NCI-H2107 (cell line): ENCODE measurements at places on chromosomes 4 and X.

DNA sequence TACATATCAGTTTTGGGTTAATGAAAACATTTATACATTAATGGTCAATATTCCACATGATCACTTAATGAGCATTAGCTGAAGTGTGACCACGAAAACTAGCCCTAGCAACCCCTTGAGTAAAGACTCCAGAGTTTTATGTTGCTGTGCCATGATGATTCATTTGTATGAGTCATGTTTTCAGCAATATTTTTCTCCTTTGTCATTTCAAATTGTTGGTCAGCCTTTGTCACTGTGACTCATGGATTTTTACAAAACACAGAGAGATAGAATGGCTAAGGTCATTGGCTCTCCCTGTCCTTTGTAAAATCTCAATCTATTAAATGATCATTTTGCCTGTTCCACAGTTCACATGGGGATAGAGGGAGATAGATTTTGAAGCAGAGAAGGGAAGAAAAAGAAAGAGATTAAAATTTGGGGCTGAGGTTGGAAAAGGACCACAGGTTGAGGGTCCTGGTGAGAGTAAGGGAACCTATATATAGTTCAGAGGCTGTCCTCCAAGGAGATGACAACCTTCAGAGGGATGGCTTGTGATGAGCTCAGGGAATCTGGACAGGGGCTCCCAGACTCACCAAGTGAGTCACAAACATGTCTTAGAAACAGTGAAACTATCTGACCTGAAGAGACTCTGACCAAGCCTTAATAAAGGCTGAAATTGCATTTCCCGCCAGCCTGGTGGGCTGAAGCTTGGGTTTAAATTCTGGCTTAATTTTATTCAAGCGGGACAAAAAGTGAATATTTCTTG is 25.6 kb downstream of the NR0B1 start:
- DNase-seq: no peak

GRCh38 chr4:162352580-162353107 is 188.8 kb upstream of the FSTL5 start:
- no peak for DNase-seq

DNA sequence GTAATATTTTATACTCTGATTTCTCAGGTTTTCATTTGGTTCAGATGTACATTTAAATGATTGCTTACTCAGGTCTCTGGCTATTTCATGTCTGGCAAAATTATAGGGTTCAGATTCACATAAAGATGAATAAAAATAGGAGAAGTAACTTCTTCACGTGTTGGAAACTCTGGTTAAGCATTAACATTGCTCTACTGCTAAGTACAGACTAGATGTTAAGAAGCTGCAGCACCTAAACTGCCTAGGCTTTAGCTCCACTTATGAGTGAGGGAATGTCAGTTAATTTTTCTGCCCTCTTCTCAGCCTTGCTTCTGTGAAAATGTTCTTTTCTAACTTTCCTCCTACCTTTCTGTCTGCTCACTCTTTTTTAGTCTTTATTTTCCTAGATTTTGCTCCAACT is 361.2 kb downstream of the ARAP2 start:
- no peak for DNase-seq

DNA sequence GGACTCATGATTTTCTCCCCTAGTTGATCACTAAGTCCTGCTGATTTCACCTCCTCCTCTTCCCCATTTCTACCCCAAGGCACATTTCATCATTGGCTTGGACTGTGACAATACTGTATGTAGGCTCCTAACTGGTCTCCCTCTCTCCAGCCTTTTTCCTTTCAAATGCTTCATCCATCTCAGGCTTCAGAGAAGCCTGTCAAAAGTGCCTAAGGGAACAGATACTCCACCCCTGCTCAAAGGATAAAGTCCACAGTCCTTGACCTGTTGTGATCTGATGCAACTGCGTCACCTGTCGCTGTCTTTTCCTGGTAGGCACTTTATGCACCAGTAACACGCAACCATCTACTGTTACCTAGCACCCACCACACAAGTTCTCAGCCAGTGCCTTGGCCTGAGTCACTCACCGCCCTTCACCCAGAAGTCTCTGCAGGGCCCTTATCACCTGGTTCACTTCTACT is 12.8 kb downstream of the SCARB2 start:
- DNase-seq: no peak

GRCh38 chrX:73647212-73647611 is 84.2 kb downstream of the CHIC1 start:
- no peak for DNase-seq

- DNase-seq: no peak
These were observed 478.4 kb downstream of the BCOR start for GRCh38 chrX:39619182-39620009.

GRCh38 chrX:40154250-40154852 is 56.6 kb upstream of the BCOR start:
- DNase-seq: peak; percentile 76

- no peak for DNase-seq
These were observed 23.8 kb upstream of the PLK4 start for GRCh38 chr4:127856813-127857447.

GRCh38 chrX:9573282-9574106 is 108.6 kb downstream of the TBL1X start:
- DNase-seq: no peak

- no peak for DNase-seq
These were observed 42.7 kb downstream of the CNOT6L start for GRCh38 chr4:77776182-77777134.

GRCh38 chrX:16807976-16808542 is 21.8 kb downstream of the TXLNG start:
- no peak for DNase-seq

GRCh38 chrX:99572711-99573110 is 837.4 kb downstream of the PCDH19 start:
- no peak for DNase-seq

DNA sequence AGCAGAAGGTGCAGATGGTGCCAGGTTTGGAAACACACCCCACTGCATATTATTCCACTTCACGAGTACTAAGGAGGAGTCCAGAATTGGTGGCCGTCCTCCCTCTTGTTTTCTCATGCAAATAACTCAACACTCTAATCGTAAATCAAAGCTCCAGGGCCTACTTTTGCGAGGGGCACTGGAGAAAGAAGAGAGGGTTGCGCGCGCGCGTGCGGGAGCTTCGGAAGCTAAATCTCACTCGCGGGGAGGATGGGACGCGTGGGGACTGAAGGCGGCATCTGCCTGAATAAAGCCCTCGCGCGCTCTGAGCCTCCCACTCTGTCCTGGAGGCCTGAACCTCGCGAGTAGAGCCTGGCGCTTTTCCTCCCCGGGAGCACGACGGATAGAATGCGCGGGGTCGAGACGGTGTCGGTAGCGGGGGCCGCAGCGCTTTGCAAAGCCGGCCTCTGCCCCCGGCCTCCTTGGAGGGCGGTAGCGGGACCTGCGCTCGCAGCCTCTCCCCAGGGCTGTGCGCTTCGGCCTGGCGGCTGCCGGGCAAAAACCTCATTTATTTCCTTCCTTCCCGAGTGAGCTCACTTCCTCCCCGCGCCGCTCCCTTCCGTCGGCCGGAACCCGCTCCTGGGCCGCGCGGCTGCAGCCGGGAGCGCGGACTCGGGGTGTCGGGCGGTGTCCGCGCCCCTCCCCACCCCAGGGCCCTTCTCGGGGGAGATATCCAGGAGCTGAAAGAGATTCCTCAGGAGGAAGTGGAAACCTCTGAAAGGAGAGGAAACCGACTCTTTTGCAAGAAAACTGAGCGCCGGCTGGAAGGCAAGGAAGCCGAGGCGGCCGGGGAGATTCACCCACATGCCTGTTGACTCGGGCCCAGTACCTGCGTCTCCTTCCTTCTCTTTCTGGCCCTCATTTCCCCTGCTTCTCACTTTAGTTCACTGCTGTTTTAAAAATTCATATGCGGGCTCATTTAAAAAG is 20.7 kb downstream of the HAND2 start:
- DNase-seq: no peak

- DNase-seq: no peak
These were observed 134.7 kb downstream of the SH3BGRL start for GRCh38 chrX:81336455-81337152.

DNA sequence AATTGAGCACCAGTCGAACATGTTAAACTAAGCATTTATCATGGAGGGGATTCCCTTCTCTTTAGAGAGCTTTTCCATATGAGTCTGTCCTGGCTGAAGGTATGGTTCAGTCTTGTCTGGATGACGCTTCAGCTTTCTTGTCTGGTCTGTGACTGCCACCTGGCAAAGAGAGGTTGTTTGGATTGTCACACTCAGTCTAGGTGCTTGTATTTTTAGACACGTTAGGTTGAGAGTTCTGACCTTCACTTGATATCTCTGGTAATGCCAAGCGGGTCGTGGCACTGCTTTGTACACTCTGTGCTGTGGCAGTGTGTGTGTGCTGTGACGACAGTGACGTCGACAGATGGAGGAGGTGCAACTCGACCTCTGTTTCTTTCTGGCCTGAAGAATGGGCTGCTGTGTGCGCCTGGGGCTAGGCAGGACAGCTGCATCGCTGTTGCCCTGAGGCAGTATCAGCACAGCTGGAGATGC is 12.6 kb downstream of the NOCT start:
- DNase-seq: no peak

DNA sequence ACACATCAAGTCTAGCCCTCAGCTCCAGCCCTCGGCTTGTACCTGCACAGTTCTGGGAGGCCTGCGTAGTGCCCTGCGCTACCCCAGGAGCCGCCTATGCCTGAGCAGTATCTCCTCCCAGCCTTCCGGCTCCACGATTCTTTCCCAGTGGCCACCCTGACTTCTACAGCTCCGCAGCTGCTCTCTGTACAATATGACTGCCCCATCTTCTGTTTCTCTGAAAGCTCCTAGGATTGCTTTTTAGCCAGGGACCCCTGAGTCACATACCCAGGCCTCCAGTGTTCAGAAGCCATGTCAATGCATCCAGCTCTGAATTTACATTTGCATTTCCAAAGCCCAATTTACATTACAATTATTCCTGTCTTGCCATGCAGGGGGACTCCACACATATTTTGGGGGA is 135.5 kb downstream of the PJA1 start:
- DNase-seq: no peak

- DNase-seq: no peak
These were observed at the start of gene ADGRA3 for GRCh38 chr4:22515888-22516541. Gene ADGRA3, minus strand, starts transcription at chr4:22516066. Its CDS starts 282 bp downstream, at chr4:22515784.

- DNase-seq: no peak
These were observed 20.6 kb upstream of the INPP4B start for GRCh38 chr4:142866685-142867084.

- DNase-seq: no peak
These were observed 258.8 kb downstream of the GPC3 start for GRCh38 chrX:133726642-133727041.

DNA sequence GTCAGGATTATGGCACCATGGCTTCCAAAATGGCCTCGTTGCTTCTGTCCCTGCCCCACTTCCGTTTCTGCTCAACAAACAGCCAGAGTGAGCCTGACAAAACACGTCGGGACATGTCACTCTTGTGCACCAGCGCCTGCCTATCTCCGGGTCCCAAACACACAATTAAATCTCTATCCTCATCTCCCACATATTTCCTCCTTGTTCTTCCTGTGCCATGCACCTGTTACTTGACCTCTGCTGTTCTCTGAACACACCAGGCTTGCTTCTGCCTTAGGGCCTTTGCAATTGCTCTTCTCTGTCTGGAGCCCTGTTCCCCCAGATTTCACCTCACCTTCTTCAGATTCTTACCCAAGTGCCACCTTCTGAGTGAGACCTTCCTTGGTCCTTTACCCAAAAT is 12.7 kb upstream of the CD38 start:
- DNase-seq: no peak

DNA sequence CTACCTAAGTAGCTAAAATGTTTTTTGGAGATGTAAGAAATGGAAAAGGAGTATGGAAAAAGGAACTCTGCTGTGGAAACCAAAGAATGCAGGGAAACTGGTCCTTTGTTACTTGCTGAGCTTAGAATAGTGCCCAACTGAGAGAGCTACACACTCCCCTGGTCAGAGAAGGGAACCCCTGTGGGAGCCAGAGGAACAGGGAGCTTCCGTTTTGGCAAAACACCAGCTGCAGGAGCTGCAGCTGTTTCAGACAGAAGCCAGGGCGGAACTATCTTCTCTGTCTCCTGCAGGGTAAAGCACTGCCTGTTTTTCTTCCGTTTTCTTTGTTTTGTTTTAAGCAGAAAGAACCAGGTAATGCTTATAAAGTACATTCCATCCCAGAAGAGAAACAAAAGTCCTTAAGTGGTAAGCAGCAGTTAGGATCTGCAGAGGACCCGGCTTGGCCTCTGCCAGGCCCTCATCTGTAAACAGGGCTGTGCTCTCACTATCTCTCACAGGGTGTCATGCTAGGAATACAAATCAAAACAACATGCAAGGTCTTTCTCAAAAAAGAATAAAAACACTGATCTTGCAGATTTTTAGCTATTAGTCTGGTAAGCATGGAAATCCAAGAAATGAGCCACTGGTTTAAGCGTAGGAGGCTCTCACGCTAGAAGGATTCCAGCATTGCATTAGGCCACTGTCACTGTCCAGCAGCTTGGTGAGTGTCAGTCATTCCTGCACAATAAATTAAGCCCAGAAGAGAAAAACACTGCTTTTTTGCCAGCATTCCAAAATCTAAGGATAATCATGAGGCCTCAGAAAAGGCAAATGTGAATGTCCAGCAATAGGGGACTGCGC is 76.1 kb downstream of the CHST7 start:
- no peak for DNase-seq

- DNase-seq: no peak
These were observed 21.5 kb downstream of the PRRG1 start for GRCh38 chrX:37370499-37371141.

DNA sequence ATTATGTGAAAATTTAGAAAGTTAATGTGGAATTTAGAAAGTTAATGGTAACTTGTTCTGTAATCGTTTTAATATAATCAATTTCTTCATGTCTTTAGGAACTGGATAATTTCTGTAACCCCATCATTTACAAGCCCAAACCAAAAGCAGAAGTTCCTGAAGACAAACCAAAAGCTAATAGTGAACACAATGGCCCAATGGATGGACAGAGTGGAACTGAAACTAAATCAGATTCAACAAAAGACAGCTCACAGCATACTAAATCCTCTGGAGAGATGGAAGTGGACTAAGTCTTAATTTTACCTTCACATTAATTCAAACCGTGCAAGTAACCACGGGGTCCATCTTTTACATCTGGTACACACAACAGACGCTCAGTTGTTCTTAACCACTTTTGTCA is 48.1 kb upstream of the PLK4 start:
- no peak for DNase-seq

DNA sequence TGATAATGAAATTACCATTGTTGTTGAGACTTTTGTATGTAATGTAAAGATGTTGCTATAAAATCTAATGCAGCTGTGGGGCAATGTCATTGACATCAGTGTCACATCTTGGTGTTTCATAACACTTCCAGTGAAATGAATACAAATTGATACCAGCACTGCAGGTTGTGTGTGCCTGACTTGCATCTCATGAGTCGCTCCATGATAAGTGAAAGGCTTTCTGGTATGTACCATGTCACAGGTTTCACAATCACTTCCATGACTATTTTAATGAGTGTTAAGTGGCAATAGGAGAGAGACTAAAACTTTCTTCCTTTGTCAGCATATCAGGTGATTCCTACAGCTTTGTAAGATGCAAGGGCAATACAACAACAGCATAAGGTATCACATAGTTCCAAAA is 94.4 kb downstream of the ABCB7 start:
- no peak for DNase-seq

DNA sequence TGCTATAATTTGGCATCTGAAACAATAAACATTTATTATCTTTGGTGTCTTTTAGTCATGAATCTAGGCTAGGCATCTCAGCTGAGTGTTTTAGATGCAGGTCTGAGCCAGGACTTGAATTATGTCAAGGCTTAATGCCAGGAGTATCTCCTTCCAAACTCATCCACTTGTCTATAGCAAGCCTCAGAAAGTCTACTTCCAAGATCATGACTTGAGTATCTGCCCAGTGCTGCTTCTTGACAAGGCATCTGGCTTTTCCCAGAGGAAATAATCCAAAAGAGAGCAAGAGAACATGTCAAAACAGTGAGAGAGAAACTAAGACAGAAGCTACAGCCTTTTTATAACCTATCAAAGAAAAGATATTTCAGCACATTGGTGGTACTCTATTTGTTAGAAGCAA is 1052.1 kb upstream of the PCDH10 start:
- no peak for DNase-seq
